Uterus (tissue), 4 donors: ENCODE measurements at places on chromosomes 7 and 10. TPM values are rescaled to one million over a fixed set of nuclear protein-coding genes. Genes with fewer than 3 reads are reported as not detected.

GRCh38 chr10:21526860-21527597 lies 1.5 kb upstream of the SKIDA1 start:
- peak; percentile 71 for DNase-seq

DNA sequence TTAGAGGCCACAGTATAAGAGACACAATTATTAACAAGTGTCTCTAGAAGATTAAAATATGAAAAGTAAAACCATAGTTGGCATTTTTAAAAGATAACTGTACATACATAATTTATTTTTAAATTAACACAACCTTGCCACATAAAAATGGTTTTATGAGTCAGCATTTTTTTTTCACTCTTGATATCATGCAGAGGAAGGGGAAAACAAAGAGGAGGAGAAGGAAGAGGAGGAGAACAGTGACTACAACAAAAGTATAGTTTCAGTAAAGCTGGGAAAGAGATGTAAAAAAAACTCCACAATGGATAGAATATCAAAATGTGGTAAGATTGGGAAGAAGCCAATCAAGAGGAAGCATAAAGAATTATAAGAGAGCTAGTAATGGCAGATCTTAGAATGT lies 34.0 kb downstream of the CH25H start:
- DNase-seq, result no peak

- no peak for DNase-seq
Measured at GRCh38 chr10:49012603-49013002, 73.0 kb upstream of the LRRC18 start.

DNA sequence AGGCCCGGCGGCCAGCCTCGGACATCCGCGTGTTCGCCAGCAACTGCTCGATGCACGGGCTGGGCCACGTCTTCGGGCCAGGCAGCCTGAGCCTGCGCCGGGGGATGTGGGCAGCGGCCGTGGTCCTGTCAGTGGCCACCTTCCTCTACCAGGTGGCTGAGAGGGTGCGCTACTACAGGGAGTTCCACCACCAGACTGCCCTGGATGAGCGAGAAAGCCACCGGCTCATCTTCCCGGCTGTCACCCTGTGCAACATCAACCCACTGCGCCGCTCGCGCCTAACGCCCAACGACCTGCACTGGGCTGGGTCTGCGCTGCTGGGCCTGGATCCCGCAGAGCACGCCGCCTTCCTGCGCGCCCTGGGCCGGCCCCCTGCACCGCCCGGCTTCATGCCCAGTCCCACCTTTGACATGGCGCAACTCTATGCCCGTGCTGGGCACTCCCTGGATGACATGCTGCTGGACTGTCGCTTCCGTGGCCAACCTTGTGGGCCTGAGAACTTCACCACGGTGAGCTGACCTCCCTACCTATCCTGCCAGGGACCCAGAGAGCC lies 656 bp downstream of the ASIC3 start:
- no peak for DNase-seq

The TMEM236 gene
- 0.73 TPM for total RNA-seq

The CYP3A5 gene
- 17.3 TPM for total RNA-seq

The SLC13A1 gene
- total RNA-seq, result not detected

The LOXL4 gene
- 16.9 TPM for total RNA-seq
